EL (cell line): ENCODE measurements at places on chromosomes 6 and 20.

- DNase-seq: peak; percentile 99
Measured at GRCh38 chr20:44730441-44730840, 15.2 kb upstream of the KCNK15 start.

DNA sequence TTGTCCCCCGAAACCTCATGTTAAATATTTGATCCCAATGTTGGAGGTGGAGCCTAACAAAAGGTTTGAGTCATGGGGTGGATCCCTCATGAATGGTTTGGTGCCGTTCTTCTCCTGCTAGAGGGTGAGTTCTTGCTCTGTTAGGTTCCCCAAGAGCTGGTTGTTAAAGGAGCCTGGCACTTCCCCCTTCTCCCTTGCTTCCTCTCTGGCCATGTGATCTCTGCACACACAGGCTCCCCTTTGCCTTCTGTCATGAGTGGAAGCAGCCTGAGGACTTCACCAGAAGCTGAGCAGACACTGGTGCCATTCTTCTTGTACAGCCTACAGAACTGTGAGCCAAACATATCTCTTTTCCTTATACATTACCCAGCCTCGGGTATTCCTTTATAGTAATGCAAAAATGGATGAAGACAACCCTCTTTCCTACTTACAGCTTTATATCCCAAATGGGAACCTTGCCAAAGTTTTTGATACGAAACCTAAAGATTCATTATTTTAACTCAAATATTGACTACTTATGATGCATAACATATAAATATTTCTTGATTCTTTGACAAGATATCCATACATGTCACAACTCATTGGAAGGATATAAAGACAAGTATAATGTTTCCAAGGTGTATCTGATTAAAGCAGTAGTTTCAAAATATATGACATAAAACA is 61.0 kb downstream of the RNF182 start:
- DNase-seq: no peak

DNA sequence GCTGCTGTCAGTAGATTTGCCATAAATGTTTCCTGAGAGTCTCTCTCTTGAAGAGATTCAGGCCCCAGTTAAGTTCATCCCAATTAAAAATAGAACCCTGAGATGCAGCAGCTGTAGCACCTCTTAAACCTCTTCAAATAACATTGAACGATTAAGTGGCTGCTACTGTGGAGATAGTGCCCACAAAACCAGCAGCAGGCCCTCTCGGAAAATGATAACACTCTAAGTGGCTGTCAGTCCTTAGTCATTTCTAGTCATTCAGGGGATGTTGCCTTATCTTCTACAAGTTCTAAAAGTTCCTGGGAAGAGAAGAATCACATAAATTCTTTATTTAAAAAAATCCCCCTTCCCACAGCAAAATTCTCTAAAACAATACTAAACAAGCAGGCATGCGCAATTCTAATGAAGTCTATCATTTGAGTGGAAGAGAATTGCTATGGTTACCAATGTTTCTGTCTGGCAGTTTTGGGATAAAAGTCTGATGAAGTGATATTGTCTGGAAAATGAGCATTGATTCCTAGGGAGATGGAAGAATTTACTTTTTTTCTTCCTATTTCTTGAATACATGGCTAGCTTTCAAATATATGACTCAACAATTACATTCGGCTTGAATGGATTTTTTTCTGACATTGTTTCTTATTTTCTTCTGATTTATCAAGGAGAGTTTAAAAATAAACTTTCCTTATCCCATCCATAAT is 131.9 kb downstream of the TRMT11 start:
- DNase-seq: no peak

DNA sequence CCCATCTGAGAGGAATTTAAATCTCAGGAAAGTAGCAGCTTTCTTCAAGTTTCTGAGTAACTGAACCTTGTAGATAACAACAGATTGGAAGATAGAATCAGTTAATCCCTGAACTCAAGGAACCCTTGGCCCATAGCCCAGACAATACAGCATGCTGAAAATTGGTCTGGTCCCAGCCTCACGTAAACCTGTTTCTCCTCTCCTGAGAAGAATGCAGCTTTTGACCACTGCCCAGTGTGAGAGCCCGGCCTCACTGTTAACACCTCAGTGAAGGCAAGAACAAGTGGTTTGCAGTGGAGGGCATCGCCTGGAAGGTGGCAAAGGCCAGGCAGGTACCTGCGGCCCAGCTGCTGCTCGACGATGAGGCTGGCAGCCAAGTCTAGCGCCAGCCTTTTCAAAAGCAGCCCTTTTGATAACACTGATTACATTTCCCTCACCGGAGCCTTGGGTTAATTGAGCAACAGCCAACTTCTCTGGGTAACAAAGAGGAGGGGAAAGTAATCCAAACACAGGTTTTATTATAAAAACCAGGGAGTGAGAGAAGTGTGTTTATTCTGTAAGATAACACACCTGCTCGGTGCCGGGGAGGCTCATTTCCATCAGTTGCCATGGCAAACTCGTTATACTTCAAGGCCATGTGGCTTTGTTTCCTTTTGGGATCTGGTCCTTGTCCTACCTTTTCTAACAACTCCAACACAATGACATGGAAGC is 54.0 kb downstream of the TRAF3IP2 start:
- DNase-seq: peak; percentile 37

DNA sequence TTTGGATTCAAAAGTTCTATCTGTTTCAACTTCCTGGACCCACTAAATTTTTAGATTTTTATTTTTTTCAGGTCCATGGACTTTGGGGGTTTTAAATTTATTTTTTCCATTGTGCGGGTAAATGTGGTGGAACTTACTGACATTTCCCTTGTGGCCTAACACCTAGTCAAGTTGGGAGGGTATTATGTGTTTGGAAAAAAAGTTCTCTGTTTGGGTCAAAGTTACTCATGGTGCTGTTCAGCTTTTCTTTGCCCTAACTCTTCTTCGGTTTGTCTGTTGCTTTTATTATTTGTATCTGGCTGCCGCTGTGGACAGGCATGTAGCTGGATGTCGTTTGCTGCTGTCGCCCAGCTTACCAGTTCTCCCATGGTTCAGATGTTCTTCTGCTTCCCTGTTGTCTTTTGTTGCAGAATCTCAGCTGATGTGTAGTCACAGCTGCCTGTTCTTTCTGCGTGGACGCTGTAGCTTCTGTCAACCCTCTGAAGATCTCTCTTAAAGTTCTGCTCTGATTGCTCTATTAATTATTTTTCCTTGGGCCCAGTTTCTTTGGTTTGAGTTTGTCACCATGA is 7.9 kb downstream of the IGF2R start:
- no peak for DNase-seq

DNA sequence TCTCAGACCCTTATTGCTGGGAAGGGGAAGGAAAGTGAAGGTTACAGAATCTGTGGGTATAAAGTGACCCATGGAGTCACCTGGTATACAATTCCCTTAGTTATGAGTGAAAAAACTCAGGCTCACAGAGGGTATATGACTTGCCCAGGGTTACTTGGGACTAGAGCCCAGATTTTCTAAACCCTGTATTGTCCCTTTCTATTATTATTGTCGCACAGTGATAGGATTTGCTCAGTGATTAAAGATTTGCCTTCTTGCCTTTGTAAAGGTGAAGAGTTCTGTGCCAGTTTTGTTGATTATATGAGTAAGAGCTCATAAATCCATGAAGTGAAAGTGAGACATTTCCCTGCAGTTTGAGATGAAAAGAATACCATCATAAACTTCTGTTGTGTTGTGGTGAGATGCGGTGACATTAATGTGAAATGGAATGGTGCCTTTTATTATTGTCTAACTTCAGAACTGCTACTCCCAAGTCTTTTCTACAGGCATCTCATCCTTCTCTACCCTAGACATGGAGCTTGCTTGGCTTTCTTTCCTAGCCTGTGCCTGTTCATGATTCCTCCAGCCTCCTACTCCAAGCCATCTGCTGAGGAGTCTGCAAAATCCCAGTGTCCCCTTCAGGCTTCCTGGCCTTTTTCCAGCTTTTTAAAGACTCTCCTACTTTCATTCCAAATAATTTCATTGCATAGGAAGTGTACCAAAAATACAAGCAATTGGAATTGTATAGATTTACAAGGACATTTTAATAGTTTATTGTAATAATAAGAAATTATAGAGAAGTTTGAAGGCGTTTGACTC is 33.5 kb upstream of the ADIG start:
- no peak for DNase-seq

- DNase-seq: no peak
Measured at GRCh38 chr6:136254851-136255466, 4.8 kb upstream of the MTFR2 start.

GRCh38 chr6:165571721-165572132 is 91.3 kb downstream of the PDE10A start:
- no peak for DNase-seq

GRCh38 chr20:10605547-10606195 is 68.1 kb downstream of the JAG1 start:
- no peak for DNase-seq

DNA sequence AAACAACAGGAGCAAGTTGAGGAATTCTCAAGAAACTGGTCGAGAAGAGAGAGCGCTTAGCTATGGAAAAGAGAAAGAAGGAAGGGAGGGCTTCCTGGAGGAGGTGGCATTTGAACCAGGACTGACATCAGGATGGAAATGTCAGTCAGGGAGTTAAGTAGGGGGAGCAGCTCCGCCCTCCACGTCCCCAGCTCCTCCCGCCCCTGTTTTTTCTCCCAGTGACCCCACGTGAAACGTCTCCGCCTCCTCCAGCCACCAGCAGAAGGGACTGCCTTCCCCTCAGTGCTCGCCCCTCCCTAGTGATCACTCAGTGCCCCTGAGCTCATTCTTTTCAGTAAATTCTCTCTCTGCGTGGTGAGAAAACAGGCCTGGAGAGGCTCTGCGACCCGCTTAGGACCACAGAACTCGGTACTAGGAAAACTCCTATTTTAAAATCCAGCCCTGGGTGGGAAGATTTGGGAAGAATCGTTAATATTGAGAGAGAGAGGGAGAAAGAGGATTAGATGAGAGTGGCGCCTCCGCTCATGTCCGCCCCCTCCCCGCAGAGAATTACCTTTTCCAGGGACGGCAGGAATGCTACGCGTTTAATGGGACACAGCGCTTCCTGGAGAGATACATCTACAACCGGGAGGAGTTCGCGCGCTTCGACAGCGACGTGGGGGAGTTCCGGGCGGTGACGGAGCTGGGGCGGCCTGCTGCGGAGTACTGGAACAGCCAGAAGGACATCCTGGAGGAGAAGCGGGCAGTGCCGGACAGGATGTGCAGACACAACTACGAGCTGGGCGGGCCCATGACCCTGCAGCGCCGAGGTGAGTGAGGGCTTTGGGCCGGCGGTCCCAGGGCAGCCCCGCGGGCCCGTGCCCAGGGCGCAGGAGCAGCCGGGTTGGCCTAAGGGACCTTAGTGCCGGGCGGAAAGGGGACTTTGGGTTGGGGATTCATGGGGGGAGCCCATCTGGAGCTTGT is 4.6 kb downstream of the HLA-DPB1 start:
- peak; percentile 63 for DNase-seq

GRCh38 chr6:75257343-75258087 is 13.9 kb upstream of the COX7A2 start:
- no peak for DNase-seq

- DNase-seq: no peak
Measured at GRCh38 chr6:168596344-168596743, 155.4 kb downstream of the SMOC2 start.

DNA sequence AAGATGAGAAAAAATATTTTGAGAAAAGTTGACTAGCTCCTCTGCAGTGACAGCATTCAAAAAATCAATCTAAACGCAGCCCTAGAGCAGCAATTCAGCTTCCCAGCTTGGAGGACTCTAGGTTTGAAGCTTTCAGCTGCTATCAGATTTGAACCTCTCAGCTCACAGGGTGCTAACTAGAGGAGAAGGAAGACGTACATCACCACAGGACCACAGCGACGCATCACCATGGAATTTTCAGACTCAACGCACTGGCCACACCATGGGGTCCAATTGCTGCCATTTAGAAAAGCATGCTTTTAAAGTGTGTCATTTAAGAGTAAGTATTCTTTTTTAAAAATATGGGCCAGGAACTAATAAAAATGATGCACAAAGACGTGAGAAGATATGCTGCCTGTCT is 45.0 kb upstream of the FUCA2 start:
- DNase-seq: peak; percentile 97

GRCh38 chr6:3314176-3314575 is 55.4 kb downstream of the PSMG4 start:
- DNase-seq: no peak

- DNase-seq: peak; percentile 37
Measured at GRCh38 chr6:77463861-77464494, 687 bp upstream of the HTR1B start.

DNA sequence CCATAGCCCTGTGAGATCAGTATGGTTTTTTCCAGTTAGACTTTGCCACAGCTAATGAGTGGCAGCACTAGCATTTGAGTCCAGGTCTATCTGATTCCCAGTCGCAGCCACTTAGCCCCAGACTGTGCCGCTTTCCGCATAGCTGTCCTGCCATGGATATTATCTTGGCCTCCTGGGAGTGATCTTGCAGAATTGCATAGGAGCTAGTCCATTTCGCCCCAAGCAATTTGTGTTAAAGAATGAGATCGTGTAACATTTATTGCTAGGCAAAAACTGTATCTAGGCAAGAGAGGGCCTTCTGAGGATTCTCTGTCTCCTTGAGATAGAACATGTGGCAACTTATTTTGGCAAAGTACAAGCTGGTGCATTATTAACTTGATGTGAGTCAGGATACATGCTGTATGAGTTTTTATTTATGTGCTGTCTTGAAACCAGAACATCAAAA is 74.2 kb downstream of the EZR start:
- DNase-seq: no peak

- DNase-seq: no peak
Measured at GRCh38 chr6:27311806-27312145, 297 bp downstream of the POM121L2 start.

DNA sequence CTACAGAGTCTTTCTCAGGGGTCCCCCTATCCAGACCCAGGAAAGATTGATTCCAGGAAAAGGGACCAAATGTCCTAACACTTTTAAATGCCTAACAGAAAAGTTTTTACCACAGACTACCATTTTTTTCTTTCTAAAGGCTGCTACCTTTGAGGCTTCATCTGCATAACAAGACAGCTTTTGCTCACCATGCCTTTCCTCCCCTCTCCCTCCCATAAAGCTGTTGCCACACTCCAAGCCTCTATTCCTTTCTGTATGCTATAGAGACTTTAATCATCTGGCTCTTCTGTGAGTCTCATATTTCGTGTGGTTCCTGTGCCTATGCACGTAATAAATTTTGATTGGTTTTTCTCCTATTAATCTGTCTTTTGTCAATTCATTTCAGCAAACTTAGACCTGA is 26.0 kb upstream of the LIN28B start:
- DNase-seq: no peak

DNA sequence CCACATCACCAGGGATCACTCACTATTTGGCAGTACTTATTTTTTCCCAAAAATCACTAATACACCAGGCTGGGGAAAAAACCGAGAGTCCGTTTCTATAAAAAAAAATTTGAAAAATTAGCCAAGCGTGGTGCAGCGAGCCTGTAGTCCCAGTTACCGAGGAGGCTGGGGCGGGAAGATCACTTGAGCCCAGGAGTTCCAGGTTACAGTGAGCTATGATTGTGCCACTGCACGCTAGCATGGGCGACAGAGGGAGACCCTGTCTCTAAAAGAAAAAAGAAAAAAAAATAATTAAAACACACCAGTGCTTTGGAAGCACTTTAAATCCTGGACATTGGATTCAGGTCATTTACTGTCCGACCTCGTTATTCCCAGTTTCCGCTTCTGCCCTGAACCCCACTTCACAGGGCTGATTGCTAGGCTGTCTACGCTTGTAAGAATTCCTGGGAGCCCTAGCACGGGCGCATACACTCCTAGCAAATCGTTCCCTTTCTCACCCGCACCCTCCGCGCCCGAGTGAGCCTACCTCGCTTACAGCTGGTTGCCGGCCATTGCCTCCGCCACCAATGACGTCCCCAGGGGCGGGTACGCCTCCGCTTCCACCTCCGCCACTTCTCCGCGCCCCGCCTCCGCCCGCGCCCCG is at the start of gene TPMT:
Gene TPMT (minus strand): TSS at position 571 of the 643 bp plus-strand sequence. CDS start 5,950 bp downstream, outside the sequence.
- no peak for DNase-seq
